ENCODE measurements at places on chromosomes 6 and 20. TPM values are rescaled to one million over a fixed set of nuclear protein-coding genes. Genes with fewer than 3 reads are reported as not detected.
A peak's percentile ranks its signal among the peaks of the same experiment; 100 is the strongest.

GSTA2 gene
- not detected for polyA plus RNA-seq

ADGRB3 gene
- 0.76 TPM for polyA plus RNA-seq

SLCO4A1 gene
- polyA plus RNA-seq = 0.30 TPM

HMGN3 gene
- polyA plus RNA-seq = 111 TPM

SLC17A4 gene
- not detected for polyA plus RNA-seq

GHRH gene
- not detected for polyA plus RNA-seq

SLC16A10 gene
- polyA plus RNA-seq = 4.4 TPM

SMPDL3A gene
- polyA plus RNA-seq = 12.8 TPM

DNA sequence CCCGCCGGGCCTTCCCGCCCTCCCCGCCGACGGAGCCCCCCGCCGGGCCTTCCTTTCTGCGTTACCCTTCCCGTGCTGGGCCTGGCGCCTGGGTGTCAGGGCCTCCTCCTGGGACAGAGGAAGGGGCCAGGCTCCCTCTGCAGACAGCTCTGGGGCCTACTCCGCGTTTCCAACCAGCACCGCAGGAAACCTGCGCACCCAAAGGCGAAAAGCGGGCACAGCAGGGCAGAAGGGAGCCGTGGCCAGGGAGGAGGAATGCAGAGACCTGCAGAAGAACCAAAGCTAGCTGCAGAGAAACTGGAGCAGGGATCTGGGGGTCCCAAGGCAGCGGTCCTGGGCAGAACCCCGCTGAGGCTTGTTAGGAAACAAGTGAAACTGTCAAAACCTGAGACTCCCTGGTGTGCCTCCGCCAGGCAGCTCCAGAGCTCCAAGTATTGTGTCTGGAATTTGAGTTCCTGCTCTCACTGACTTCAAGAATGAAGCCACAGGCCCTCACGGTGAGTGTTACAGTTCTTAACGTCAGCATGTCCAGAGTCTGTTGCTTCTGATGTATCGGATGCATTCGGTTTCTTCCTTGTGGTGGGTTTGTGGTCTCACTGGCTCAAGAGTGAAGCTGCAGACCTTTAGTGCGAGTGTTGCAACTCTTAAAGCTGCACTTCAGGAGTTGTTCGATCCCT is 33.3 kb downstream of the IRF4 start:
- DNase-seq = no peak

DNA sequence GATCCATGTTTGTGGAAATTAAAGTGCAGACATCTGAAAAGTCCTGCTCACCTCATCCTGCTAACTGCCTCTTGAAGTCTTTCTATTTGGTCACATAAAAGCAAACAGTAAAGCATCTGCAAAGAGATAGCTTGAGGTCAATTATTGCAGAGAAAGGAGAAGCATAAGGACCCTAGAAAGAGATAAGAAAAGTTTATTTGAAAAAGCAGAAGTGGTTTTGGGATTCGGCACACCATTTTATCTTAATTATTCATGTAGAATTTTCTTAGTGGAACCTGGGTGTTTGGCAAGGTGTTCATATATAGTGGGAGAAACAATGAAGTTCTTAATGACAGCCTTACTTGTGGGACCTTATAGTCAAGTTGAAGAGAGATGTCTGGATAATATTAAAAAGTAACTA is 280.8 kb downstream of the CENPW start:
- DNase-seq = no peak

- DNase-seq = no peak
Observed at GRCh38 chr6:56649782-56650181, 7.1 kb upstream of the DST start.

DNA sequence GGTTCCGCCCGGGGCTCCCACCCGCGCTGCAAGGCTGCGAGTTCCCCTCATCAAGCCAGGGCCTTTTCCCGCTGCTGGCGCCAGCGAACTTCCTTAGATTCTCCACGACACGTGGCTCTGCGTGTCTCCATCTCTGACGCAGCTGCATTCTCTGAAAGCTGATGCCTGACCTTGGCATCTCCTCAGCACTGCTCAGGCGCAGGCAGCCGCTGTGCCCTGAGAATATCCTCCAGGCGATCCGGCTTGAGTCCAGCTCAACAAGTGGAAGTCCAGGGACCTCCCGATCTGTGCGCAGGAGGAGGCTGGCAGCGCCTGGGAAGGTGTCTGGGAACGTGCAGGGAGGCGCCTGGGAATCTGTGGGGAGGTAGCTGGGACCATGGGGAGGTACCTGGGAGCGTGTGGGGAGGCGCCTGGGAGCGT is 171.2 kb upstream of the THBS2 start:
- DNase-seq = no peak

- DNase-seq = no peak
Observed at GRCh38 chr6:16741112-16742016, 19.9 kb downstream of the ATXN1 start.

DNA sequence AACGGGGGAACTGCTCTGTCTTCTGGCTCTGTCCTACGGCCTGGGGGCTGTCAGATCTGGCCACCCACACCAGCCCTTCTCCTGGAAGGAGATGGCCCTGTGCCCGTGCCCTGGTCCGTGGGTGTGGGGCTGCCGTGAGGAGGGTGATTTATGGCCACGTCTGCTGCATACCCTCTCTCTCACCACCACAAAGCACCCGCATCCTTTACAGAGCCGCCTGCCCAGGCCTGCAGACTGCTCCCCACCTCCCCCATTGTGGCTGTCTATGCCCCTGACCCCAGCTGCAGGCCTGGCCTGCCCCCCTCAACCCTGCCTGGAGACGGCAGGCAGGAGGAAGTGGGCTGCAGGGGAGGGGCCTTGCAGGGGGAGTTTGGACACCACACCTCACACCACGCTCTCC is 72.7 kb upstream of the GATA5 start:
- no peak for DNase-seq

DNA sequence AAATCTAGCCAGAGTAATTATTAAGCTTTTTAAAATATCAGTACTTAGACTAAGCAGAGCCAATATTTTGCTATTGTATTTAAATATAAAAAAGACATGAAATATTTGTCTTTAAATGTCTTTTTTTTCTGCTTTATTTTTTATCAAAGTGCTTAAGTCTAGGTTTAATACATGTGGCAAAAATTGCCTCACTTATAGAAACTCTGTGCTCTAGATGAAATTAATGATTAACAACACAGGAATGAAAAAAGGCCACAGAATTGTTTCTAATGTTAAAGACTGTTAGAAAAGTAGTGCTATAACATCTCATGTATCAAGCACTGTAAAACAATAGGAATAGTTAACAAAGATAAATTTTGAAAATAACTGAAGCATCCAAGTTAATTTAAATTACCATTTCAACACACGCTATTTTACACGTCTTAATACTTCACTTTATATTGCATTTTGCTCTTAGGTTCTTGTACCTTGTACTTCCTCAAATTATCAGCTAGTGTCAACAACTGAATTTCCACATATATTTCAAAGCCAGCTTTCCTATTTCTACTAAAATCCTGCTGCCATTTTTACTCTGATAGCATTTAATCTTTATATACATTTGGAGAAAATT is 1515.1 kb downstream of the HACE1 start:
- no peak for DNase-seq

GRCh38 chr6:121748376-121748775 is 312.9 kb downstream of the GJA1 start:
- no peak for DNase-seq

GRCh38 chr6:52299653-52300052 is 15.1 kb upstream of the MCM3 start:
- no peak for DNase-seq

GRCh38 chr20:36010076-36010475 is 41.7 kb downstream of the CNBD2 start:
- DNase-seq = no peak

DNA sequence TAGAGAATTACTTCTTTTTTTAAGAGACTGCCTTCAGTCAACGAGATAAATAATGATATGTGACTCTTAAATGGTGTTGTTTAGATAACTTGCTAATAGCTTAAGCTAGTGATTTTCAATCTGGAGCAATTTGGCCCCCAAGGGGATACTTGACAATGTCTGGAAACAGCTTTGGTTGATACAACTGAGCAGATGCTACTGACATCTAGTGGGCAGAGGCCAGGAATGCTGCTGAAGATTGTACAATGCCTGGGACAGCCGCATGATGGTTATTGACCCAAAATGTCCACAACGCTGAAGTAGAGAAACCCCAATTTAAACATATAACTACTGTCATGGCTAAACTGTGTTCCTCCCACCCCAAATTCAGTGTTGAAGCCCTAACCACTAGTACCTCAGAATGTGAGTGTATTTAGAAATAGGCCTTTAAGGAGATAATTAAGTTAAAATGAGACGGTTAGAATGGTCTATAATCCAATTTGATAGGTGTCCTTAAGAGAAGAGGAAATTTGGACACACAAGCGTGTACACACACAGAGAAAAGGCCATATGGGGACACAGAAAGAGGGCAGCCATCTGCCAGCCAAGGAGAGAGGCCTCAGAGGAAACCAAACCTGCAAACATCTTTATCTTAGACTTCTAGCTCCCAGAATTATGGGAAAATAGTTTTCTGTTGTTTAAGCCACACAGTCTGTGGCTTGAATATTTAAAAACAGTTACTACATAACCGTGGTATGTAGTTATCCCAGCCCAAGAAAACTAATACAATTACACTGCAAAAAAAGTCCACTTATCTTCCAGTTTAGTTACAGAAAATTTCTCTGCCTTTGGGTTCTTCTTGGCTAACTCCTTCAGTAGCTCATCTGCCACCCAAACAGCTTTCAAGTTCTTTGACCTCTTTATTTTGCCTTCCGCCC is 22.2 kb downstream of the RWDD2A start:
- peak; percentile 50 for DNase-seq

GRCh38 chr6:156820089-156820798 is 43.1 kb downstream of the ARID1B start:
- DNase-seq = no peak

GRCh38 chr20:6679086-6679485 is 88.4 kb upstream of the BMP2 start:
- no peak for DNase-seq

- no peak for DNase-seq
Observed at GRCh38 chr6:121590916-121591315, 155.5 kb downstream of the GJA1 start.

- DNase-seq = no peak
Observed at GRCh38 chr6:162441991-162442390, 285.6 kb downstream of the PRKN start.

- no peak for DNase-seq
Observed at GRCh38 chr20:59382157-59382725, 81.8 kb downstream of the EDN3 start.

- DNase-seq = no peak
Observed at GRCh38 chr6:119566546-119567260, 217.1 kb upstream of the MAN1A1 start.

DNA sequence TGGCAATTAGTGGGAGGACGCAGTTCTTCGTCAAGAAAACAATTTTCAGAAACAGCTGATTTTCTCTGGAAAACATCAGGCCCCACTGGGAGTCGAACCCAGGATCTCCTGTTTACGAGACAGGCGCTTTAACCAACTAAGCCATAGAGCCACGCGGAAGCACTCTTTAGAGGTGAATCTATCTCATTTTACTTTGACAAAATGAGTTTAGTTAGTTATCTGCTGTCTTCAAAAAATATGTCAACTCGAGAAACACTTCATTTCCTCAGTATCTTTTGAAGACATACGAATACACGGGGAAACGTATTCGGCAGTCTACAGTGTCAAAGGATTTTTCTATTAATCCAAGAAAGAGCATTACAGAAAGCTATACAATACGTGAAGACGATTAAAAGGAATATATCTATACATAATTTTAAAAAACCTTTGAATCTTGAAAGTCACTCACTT is 26.7 kb downstream of the GPX6 start:
- DNase-seq = peak; percentile 29

DNA sequence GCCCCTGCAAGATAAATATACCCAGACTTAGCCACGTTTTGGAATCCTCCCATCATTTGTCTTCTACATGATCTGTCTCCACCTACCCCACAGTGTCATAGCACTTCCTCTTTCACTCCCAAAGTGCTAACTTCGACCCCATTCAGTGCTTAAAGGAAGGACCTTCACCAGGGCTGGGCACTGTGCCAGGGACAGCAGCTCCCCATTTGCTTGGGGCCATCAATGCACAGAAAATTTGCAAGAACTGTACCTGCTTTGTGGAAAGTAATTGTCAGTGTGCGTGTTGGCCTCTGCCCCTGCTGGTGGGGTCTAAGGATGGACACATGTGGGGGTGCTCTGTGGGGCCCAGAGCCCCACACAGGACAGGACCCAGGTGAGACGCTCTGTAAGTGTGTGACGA is 5.2 kb upstream of the BPIFA2 start:
- no peak for DNase-seq

DNA sequence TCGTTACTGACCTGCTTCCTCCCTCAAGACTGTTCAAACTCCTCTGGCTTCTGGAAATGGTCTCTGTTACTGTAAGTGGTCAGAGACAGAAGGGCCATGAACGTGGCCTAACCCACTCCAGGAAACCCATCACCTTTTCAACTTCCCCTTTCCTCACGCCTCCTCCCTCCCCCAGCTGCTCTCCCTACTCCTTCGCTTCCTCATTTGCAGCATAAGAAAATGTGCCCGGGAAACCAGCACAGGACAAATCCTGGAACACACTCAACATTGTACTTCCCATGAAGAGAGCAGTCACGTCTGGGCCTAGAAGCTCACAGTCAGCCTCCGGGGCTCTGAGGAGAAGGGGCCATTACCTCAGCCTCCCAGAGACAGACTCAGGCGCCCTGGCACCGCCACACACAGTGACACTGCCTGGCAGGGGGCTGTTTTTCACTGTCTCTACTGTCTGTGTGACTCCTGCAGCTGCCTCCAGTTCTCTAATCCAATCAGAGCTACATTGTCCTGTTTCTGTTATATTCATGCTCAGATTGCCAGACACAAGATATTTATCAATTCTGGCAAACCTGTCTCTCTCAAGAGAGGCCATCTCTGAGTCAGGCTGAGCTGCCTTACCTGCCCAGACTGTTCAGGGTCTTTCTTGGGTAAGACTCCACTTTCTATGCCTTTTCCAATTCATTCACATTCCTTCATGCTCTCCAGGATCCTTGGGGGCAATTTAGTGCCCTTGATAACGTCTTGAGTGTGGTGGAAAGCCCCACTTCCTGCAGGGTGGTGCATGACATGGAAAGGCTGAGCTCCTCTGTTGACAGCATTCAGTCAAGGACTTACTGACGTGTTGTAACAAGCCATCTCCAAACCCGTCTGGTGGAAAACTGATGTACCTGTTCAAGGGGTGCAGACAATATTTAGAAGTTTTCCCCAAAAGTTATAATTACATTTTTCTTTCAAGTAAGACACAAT is 242.2 kb downstream of the HIVEP2 start:
- DNase-seq = no peak

- no peak for DNase-seq
Observed at GRCh38 chr6:122412001-122412400, 12.5 kb downstream of the HSF2 start.

DNA sequence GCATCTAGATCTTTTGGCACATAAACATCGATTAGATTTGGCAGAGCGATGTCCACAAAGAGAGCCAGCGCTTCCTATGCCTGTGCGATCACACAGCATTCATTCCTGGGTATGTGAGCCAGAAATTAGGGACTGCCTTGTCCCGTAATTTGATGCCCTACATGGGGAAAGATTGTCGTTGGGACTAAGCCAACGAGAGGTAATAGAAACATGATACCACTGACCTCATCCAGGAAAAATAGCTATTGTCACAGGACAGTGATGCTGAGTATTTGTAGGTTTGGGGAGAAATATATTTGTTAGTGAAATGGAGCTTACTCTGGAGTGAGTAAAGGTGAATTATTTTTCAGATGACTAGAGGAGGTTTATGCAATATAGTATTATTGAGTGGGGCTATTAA is 154.0 kb downstream of the TSHZ2 start:
- no peak for DNase-seq

All from forelimb muscle (tissue), 1 donor.